ENCODE measurements at places on chromosomes 3 and 15. TPM values are rescaled to one million over a fixed set of nuclear protein-coding genes. Genes with fewer than 3 reads are reported as not detected.

The THAP10 gene
- 1.5 TPM for total RNA-seq

The ARNT2 gene
- 4.9 TPM for total RNA-seq

The SLC51A gene
- 0.44 TPM for total RNA-seq

The PLXNA1 gene
- total RNA-seq, result 22.6 TPM

The SKOR1 gene
- total RNA-seq, result 0.31 TPM

The PCOLCE2 gene
- 2.5 TPM for total RNA-seq

The GP5 gene
- total RNA-seq, result 0.35 TPM

Data from muscle of leg (tissue), 16 donors.